ENCODE measurements at places on chromosomes 6 and 20. TPM values are rescaled to one million over a fixed set of nuclear protein-coding genes. Genes with fewer than 3 reads are reported as not detected.

TRAPPC3L gene
- total RNA-seq: not detected

CALHM5 gene
- total RNA-seq: not detected

MUCL3 gene
- total RNA-seq: not detected

SCRT2 gene
- total RNA-seq: not detected

CD93 gene
- 0.04 TPM for total RNA-seq

STK38 gene
- 23.1 TPM for total RNA-seq

SALL4 gene
- total RNA-seq: 0.66 TPM

MYB gene
- 37.2 TPM for total RNA-seq

RXRB gene
- total RNA-seq: 40.4 TPM

DEFB116 gene
- total RNA-seq: not detected

EPHA7 gene
- total RNA-seq: not detected

SLC22A16 gene
- total RNA-seq: not detected

TCP11 gene
- not detected for total RNA-seq

LST1 gene
- total RNA-seq: 29.1 TPM

GJA1 gene
- total RNA-seq: 0.24 TPM

NTSR1 gene
- total RNA-seq: not detected

EYA4 gene
- not detected for total RNA-seq

PI16 gene
- 0.18 TPM for total RNA-seq
